ENCODE measurements at places on chromosomes 4 and X.

GRCh38 chrX:72243472-72243871, 4.6 kb upstream of the ERCC6L start:
- DNase-seq, result no peak

DNA sequence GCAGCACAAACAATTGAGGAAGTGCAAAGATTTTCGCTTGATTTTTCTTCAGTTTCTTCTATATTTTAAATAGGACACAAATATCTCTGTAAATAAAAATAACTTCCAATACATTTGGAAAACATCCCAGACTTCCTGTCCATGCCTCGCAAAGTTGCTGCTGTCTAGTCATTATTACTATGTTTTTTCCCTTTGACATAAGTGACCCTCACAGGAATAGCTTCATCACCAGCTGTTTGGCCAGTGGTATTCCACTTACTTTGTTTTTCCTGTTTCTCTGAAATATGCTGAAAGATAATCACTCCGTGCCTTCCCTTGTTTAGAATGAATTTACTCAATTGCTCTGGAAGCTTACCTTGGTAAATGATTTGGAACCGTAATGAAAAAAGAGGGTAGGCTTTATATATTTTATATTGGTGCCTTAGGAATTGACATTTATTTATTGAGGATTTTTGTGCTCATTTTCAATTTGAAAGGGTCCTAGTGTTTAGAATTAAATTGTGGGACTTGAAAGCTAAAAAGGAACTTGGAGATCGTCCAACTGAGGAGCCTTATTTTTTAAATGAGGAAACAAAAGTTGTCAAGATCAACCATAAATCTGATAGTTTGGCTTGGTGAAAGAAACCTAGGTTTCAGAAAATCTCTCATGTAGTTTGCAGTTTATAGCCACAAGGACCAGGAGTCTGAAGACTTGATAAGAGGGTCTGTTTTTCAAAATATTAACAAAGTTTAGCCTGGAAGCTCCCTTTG, 65.6 kb downstream of the CDKL5 start:
- no peak for DNase-seq

GRCh38 chr4:7828011-7828720, 111.5 kb downstream of the AFAP1 start:
- peak; percentile 84 for DNase-seq

DNA sequence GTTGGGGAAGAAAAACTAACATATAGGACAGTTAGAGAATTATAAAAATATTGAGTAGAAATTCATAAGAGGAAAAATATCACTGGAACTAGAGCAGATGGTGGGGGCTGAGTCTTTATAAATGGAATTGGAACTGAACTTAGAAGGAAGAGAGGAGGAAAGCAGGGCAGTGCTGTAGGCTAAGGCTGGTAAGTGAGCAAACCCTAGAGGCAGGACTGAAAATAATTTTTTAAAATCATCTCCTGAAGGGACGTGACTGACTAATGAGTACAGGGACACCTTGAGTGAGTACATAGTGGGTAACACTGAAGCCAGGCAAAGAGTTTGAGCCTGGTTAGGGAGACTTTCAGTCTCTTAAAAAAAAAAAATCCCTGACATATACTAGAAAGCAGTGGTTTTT, 63.3 kb downstream of the GALNT7 start:
- DNase-seq, result no peak

DNA sequence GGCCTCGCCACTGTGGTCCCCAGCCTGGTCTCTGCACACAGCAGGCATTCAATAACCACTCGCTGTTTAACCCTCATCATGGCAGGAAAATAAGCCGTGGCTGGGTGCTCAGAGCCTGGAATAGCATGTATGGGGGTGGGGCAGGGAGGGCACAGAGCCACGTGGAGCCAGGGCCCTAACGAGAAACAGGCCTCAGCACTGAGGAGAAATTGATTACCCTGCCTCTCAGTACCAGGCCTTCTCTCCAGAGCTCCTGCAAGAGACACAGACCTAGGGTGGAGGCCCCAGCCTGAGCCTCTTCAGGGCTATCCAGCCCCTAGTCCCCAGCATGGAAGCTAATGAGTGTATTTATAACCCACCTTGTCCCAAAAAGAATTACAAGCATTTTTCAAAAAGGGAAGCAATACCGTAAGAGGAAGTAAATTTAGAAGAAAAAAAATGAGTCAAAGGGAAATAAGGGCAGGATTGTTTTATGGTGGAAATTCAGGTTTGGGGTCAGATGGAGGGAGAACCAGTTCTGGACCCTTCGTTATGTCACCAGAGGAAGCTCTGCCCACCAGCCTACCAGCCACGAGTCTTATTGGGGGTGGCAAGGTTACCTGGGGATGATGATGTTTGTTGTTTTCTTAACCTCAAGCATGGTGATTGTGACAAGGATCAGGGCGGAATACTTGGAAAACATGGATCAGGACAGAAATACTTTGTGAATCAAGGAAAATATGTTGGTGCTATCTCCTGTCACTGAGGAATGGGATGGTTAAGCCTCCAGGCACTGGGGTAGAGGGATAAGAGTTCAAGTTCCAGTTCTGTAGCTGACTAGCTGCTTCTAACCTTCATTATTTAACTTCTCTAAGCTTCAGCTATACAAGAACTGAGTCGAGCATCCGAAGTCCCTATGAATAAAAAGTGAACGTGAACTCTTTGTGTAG, 101.9 kb upstream of the RBPJ start:
- no peak for DNase-seq

DNA sequence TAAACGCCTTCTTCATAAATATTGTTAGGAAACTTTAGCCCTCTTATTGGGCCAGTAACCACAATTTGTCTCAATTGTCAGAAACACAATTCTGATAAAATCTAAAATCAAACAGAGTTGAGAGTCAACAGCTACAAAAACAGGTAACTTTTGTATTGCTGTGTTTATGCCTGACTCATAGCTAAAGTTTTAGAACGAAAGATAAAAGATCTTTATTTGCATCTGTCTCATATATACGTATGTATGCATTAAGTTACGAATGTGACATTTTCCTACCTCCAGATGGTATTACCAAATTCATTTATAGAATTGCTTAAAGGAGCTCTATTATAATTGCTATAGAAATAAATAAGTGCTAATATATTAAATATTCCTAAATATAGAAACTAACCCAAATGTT, 887.9 kb upstream of the NDST4 start:
- DNase-seq, result no peak

DNA sequence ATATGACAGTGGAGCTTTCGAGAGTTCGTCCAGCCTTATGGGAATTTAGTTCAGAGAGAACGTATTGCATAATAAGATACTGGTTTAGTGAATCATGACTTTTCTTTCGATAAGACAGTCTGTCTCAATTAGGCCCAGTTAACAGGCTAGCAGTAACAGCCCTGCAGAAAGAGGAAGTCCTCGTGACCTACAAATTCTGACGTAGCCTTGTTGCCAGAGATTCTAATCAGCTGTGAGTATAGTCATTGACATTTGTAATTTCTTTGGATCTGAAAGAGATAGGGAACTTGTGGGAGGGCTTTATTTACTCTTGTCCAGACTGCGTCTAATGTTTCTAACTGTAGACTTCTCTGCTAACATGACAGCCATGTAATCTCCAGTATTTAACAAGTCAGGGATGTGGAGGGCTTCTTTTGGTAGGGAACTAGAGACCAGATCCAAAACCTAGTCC, 15.8 kb downstream of the ART3 start:
- DNase-seq, result no peak

- DNase-seq, result peak; percentile 73
Measured at GRCh38 chr4:168604496-168605373, 107.9 kb downstream of the PALLD start.

DNA sequence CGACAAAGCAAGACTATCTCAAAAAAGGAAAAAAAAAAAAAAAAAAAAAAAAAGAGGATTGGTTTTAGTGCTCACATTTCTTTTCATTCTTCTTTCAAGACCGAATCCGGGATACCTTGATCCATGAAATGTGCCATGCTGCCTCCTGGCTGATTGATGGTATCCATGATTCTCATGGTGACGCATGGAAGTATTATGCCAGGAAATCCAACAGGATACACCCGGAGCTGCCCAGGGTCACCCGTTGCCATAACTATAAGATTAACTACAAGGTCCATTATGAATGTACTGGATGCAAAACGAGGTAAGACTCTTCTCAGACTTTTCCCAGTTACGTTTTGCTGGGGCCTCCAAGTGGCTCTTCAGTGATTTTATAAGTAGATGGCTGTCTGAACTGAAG, 6.1 kb downstream of the CXCR3 start:
- DNase-seq, result no peak

DNA sequence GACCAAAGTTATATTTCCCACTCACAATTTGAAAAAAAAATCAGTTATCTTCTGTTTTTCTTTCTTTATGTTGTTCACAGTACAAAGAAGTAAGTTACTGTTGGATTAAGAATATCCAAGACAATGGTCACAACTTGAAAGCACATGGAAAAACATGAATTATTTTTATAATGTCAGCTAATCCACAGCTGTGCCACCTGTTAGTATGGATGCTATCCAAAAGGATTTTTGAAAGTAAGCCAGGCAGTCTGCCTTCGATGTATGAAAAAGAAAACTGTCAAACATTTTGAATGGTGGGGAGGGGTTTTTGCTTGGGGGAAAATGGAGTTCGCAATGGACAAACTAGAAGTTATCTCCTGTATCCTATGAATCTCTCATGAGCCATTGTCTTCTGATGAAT, 6.2 kb downstream of the GPM6A start:
- DNase-seq, result no peak

DNA sequence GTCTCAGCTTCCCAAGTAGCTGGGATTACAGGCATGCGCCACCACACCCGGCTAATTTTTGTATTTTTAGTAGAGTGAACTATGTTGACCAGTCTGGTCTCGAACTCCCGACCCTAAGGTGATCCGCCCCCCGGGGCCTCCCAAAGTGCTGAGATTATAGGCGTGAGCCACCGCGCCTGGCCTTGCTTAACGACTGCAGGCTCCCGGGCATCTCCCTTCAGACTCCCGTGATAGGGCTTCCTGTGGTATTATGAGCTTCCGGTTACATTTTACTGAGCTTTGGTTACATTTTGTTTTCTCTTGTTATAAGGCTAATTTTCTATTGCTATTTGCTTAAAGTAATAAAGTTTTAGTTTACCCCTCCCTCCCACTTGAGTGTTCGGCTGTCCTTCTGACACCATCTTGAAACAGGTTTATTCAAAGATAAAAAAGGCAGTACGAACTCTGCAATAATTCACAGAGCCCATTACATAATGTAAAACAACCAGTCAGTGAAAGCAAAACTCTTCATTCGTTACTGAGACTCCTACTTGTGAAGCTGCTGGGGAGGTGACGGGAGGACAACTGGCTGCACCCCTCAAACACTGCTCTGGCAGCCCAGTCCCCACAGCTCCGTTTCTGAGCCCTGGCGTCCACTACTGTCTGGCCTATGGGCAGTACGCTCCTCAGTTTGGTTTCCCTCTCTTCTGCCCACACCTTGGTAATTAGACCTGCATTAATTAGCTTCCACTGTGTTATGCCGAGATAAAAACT, 795.7 kb upstream of the SLIT2 start:
- DNase-seq, result no peak

- DNase-seq, result no peak
Measured at GRCh38 chrX:9189286-9189685, 155.4 kb upstream of the FAM9B start.

- DNase-seq, result no peak
Measured at GRCh38 chr4:149005191-149005590, 563.0 kb upstream of the NR3C2 start.

DNA sequence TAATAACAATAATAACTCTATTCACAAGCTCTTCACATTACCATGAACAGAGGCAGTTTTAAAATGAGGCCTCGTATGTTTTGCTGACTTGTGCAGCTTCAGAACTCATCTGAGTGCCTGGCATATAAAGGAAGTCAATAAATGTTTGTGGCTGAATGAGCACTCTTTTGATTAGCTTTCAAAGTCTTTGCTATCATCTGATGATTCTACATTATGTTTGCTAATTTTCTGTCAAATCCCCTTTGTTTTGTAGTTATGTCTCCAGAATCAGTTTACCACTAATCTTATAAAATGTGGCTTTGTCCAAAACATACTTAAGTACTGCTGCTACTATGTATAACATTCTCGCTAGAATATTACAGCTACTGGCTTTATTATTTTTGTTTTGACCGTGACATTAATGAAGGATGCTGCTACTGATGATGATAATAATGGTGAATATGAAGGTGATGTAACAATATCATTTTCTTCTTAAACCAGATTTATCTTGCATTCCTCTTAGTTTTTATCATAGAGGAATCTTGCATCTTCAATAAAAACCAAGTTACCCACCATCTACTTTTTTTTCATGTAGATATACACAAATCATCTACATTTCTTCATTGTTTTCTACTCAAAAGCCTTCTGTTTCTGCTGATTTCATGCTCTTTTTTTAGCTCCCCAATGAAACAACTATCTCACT, 384.5 kb downstream of the NAF1 start:
- DNase-seq, result no peak

DNA sequence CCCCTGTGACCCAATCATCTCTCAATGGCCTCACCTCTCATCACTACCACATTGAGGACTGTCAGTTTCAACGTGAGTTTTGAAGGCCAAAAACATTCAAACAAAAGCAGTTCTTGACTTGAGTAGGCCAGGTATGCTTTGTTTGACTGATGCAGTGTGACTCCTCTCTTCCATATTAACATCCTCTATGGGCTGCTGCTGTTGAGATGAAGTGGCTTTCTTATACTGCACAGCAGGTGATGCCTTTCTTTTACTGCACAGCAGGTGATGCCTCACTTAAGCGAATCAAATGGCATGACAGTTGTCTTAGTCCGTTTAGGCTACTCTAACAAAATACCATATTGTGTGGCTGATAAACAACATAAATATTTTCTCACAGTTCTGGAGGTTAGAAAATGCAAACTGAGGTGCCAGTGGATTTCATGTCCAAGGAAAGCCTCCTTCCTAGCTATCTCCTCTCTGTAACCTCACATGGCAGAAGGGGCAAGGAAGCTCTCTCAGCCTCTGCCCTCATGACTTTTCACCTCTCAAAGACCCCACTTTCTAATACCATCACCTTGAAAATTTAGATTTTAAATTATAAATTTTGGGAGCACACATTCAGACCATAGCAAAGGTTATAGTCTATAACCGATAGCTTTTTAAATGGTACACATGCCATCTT, 2267.9 kb upstream of the AGA start:
- no peak for DNase-seq

DNA sequence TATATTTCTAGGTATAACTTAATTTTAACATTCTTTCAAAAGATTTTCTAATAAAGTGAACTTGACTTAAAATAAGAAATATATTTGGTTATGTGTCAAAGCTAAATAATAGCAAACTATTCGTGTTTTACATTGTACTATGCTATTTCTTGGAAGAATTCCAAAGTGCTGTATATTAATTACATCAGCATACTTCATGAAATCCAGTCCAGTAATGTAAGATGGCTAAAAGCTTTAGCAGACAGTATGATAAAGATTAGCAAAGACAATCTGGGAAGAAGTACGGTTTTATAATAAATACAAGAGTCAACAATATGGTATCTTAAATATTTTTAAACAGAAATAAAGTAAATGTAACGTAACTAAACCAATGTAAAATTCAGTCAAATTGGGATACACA, 125.7 kb downstream of the FSTL5 start:
- DNase-seq, result no peak

- DNase-seq, result no peak
Measured at GRCh38 chrX:67731061-67731460, 187.2 kb downstream of the AR start.

GRCh38 chr4:143375326-143376073, 38.8 kb downstream of the GAB1 start:
- DNase-seq, result no peak

All from RCC 7860 (cell line).